ENCODE measurements at places on chromosomes 7 and 10. TPM values are rescaled to one million over a fixed set of nuclear protein-coding genes. Genes with fewer than 3 reads are reported as not detected.
A peak's percentile ranks its signal among the peaks of the same experiment; 100 is the strongest.

VPS37D gene
- 0.16 TPM for total RNA-seq

GRCh38 chr7:105196473-105196872 is 182.5 kb downstream of the KMT2E start:
- H3K27me3 ChIP-seq: no peaks in the 10 kb centered on the region
- no peak overlapping the region for H3K27ac ChIP-seq
- H3K36me3 ChIP-seq: peaks cover 12% of the 10 kb centered on the region
- H3K4me3 ChIP-seq: no peak overlapping the region
- DNase-seq: no peak
- H3K4me1 ChIP-seq: no peaks in the 10 kb centered on the region

DNA sequence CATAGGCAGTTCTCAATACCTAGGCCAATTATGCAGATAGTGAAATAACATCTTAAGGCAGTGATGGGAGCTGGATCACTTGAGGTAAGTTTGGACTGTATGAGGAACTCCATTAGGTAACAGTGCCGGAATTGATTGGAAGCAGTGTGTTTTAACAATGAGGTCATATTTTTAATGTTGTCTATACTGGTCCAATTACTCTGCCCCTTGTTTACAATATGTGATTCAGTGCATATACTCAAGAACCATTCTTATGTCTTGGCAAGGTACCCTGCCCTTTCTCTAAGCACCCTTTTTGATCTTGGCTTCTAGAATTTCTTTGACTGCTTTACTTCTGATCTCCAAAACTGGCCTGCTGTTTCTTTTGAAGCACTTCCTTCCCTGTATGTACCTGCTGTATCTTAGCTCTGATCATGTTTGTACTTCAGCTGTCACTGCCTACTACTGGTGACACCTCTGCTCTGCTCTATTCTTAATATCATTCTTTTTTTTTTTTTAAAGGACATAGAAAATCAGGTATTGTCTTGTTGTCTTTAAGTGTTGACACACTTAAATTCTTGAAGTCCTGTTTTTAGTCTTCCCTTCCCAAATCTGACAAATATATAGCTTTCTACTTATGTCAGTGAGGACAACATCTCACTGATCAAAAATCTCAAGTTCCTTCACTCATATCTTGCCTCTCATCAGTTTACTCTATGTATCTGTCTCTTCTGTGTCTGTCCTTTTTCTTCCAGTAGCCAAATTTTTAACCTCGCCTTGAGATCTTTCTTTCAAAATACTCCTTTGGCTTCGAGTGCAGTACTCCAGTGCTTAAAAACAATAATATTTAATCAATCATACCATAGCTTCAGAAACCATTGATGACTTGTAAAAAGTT is 46.4 kb upstream of the RPA3 start:
- H3K27me3 ChIP-seq: no peaks in the 10 kb centered on the region
- peak overlapping the region; percentile 16 for H3K27ac ChIP-seq
- no peak overlapping the region for H3K4me3 ChIP-seq
- no peaks in the 10 kb centered on the region for H3K36me3 ChIP-seq
- DNase-seq: no peak
- H3K4me1 ChIP-seq: peaks cover 28% of the 10 kb centered on the region

DNA sequence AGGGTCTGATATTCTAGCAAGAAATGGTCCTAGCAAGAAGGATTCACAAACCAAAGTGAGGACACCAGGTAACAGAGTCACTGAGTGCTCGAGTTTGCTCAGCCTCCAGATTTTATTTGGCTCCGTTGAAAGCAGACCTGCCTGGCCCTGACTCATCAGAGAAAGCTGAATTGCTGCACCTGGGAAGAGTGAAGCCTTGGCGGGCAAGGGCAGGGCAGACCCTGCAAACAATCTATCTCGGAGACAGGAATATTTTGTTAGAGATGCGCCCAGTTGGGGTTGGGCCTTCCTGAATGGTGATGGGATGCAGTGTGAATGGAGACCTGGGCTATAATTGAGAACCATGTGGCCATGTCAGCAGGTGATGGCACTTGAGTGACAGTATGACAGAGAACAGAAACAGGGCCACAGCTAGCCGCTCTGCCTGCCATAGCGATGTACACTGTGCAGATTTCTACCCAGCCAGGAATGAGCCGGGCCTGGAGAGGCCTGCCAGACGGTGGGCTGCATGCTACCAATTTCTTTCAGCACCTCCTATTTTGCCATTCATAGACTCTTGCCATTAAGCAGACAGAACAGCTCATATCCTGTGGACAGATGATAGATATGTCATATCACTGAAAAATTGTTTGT is 744.2 kb downstream of the LRMDA start:
- no peaks in the 10 kb centered on the region for H3K36me3 ChIP-seq
- H3K27ac ChIP-seq: no peak overlapping the region
- no peaks in the 10 kb centered on the region for H3K27me3 ChIP-seq

- peaks cover 3% of the 10 kb centered on the region for H3K4me1 ChIP-seq
- H3K27ac ChIP-seq: no peak overlapping the region
- H3K4me3 ChIP-seq: no peak overlapping the region
- no peaks in the 10 kb centered on the region for H3K36me3 ChIP-seq
- no peak for DNase-seq
Measured at GRCh38 chr7:135098391-135098790, 49.5 kb upstream of the TMEM140 start.
